SHP77 treated with DMSO at 0.1 percent for 48 hours (cell line): ENCODE measurements at places on chromosomes 13 and 19.
A peak's percentile ranks its signal among the peaks of the same experiment; 100 is the strongest.

- no peak for DNase-seq
These were observed 10.9 kb upstream of the DNMT1 start for GRCh38 chr19:10205636-10206035.

GRCh38 chr13:73918691-73919090, 215.5 kb downstream of the KLF12 start:
- DNase-seq = no peak

- DNase-seq = peak; percentile 33
These were observed 68.4 kb upstream of the TM9SF2 start for GRCh38 chr13:99432609-99433542.

DNA sequence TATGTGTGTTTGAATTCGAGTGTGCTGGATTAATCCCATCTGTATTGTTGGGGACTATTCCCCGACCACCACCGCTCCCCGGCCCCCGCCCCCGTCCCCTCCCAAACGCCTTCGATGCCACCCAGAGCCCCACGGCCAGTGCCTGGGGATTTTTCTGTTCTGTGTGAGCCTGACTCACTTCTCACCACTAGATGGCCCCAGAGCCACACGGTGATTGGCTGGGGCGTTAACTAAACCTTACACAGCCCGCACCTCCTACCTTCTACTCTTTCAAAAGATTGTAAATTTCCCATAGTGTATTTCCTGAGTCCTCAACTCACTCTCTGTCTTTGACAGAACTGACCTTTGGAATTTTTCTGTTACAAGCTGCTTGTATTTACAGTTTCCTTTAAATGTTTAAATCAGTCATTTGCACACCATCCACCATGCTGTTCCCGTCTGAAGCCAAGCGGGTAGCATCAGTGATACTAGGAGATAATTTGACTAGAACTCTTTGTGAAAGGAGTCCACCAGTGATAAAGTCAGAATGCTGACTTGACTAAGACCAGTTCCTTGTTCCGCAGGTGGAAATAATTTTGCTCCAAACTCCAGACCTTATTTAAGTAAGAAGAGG, 61.4 kb downstream of the RFX2 start:
- DNase-seq = no peak

- no peak for DNase-seq
These were observed 234.1 kb downstream of the TUBA3C start for GRCh38 chr13:18947376-18947977.
